ENCODE measurements at places on chromosomes 5 and 9.

DNA sequence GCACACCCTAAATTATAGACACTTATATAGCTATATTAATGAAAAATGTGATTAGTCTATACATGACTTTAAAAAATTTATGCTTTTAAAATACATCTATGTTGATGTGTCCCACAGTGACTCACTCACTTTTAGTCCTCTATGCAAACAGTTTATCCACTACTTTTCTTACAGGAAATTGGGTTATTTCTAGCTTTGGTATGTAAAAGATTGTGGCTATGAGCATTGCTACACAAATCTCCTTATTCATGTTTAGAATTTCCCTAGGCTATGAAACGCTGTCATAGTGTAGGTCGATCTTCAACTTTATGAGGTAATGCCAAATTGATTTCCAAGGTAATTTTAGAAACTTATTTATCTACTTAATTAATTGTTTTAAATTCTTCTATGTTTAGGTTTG is 687.4 kb downstream of the PRR16 start:
- no peak for DNase-seq

- no peak for DNase-seq
These were observed 98.6 kb upstream of the MSX2 start for GRCh38 chr5:174625591-174626350.

DNA sequence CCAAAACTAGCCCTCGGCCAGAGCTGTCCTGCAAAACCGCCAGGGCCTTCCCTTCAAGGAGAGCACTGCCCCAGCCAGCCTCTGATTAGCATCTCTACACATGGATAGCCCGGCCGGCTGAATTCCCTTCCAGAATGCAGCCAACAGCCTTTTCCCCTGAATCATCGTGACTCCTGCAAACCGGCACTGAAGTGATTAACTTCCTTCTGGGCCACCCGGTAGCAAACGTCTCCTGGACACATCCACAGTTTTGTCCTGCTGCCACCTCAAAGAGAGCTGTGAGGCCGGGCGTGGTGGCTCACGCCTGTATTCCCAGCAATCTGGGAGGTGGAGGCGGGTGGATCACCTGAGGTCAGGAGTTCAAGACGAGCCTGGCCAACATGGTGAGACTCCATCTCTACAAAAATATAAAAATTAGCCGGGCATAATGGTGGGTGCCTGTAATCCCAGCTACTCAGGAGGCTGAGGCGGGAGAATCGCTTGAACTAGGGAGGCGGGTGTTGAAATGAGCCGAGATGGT is 21.1 kb upstream of the EEIG1 start:
- peak; percentile 91 for DNase-seq

GRCh38 chr9:68998385-68998784 is 15.5 kb downstream of the PRKACG start:
- DNase-seq = no peak

DNA sequence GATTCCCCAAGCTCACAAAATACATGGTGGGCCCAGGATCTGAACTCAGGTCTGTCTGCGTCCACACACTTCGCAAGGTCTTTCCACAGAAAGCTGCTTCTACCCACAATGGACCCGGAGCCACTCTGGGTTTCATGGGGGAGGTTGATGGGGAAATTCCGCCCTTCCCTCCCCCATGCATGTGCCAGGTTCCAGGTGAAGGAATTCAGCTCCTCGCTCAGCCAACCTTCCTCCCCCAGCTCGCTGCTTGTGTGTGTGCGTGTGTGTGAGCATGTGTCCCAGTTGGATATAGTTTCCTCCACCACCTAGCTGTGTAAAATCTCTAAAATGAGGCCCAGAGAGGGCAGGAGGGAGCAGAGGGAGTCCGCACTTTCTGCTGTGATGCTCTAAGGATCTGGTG is 1.0 kb downstream of the PTGS1 start:
- DNase-seq = no peak

- peak; percentile 25 for DNase-seq
These were observed 220.5 kb downstream of the SH3GL2 start for GRCh38 chr9:17799369-17799768.

DNA sequence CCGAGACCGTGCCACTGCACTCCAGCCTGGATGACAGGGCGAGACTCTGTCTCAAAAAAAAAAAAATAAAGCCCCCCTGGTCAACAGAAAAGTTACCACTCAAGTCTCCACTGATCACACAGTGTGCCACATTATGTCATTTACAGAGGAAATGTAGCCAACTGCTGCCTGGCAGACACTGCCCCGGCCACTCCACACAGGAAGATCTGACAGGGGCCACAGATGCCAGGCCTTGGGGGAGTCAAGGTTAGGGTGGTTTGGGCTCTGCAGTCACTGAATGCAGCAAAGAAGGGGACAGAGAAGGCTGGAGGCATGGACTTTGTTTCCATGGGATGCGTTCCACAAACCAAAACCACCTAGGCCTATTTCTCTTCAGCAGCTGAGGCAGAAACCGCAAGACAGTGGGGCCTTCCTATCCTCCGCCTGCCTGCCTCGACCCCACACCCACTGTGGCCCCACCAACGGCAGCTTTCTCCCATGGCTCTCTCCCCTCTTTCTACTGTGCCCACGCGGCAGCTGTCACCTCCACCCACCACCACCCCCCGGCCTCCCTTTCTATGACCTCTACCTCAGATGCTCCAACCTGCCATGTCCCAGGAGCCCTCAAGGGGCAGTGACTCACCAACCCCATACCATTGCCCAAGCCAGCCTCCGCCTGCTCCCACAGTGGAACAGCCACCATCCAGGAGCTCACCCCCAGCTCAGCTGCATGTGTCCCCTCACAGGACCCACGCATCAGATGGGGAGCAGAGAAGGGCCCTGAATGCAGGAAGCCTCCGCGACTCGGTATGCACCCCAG is 12.4 kb downstream of the IPPK start:
- DNase-seq = no peak

DNA sequence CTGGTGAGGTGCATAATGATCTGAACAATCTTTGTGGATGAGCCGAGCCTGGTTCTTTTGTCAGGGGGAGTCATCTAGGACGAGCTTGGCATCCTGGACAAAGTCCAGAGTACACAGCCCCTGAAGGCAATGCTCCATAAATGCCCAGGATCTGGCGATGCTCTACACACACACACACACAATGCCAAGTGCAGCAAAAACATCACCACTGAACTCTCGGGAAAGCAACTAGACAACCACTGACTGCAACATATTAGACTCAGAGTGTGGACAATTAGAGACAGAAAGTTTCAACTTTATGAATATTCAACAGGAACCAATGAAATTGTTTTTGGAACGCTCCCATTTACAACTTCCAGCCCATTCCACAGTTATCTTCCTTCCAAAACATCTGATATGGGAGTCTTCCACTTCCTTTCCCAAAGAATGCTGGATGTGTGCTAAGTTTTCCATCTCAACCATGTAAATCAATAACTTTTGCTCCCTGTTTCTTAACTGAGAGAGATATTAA is 227.6 kb upstream of the ANKRD55 start:
- peak; percentile 88 for DNase-seq

GRCh38 chr5:152124409-152125041 is 199.9 kb upstream of the GLRA1 start:
- DNase-seq = no peak

- DNase-seq = no peak
These were observed 315.2 kb upstream of the CDH6 start for GRCh38 chr5:30878296-30878695.

- DNase-seq = no peak
These were observed 146.0 kb downstream of the FRMD3 start for GRCh38 chr9:83392228-83392627.

DNA sequence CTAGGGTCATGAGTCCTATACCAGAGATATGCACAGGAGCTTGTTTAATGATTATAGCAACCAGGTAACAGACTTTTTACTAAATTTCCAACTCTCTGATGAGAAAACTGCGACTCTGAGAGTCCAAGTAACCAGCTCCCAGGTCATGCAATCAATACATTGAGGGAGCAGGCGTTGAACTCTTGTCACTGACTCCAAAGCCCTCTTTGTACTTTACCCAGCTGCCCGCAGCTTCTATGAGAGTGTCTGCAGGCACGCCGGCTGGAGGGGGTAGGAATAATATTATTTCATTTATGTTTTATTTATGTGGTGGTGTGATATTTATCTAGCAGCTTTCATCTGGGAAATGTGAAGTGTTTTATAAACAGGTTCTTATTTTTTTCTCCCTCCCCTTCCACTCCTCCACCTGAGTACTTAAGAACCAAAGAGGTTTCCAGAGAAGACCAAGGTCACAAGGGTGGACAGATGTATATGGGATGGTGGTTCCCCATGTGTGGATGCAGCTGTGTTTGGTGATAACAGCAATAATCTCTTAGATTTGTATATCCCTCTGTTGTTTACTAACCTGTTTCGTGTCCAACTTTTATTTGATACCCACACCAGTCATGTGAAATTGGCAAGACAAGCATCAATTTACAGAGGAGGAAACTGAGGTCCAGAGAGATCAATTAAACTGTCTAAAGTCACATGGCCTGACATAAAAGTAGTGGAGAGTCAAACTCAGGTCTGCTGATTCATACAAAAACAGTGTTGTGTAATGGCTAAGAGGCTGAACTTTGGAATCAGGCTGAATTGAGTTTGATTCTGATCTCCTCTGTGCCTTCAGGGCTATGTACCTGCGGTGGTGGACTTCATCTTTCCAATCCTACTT is 140.2 kb upstream of the TRIM32 start:
- DNase-seq = no peak

DNA sequence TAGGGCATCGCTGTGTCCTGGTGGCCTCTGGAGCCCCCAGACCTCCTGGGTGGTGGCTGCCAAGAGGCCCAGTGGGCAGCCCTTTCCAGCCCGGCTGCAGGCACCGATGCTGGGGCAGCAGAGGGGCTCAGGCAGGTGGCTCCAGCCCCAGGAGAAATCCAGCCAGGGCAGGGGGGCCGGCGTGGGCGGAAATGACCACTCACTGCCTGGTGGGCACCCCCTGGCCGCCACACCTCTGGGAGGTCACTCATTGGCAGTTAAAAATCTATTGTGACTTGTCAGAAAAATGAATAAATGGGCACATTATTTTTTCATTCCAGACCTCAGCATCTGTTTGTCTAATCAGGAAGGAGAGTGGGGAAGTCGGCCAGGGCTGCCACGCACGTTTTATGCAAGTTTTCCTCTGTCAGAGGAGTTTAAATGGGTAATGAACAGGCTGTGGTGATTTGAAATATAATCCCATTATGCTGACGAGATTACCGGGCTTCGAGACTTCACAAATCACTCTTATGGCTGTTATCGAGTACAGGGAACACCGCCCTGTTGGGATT is 171.9 kb downstream of the GAPVD1 start:
- peak; percentile 17 for DNase-seq

DNA sequence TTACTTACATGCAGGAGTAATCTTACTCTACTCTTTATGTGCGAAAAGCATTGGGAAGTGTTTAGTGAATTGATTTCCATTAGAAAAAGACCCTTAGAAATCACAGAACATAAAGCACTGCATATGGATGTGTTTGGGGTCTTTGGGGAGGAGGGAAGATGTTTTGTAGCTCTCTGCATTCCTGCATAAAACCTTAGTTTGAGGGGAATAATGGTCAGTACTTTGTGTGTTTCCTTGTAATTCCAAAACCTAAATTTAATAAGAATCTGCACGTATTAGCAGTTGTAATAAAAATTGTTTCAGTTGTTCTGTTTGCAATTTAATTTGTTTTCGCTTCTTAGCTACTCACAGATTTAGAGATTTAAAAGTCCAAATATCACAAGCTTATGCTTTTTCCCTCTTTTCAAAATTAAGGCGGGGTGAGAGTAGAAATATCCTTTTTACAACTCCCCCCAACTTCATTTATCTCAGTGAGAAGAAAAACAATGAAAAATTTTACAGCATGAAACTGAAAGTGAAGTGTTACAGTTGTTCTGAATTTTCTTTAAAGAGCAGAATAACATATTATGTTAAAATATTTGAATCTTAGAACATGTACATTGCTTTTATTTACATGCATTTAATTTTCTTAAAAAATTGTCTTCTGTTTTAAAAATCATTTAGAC is 143.8 kb downstream of the SMARCA2 start:
- peak; percentile 16 for DNase-seq

DNA sequence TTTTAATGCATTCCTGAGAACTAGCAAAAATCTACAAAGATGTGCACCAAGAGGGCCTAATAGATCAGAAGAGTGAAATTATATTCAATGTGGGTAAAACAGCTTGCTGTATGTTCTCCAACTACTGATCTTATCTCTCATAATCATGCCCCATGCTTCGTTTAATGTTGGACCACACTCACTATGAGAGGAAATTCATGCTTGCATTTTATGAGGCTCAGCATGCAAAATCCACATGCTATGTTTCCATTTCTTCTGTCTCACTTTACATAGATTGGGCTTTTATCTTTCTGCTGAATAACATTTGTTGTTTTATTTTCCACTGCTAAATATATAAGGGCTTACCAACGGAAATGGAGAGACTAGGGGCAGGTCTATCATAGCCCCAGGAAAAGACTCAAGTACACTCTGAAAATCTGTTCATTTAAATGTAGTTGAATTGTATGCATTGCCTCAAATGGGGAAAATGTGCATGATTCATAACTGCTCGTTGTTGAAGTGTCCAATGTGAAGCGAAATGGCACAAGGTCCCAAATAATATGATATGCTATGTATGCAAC is 474.2 kb downstream of the EFNA5 start:
- DNase-seq = no peak

- DNase-seq = peak; percentile 56
These were observed 92.0 kb downstream of the SV2C start for GRCh38 chr5:76175051-76175666.
